GDM1 (cell line): ENCODE measurements at places on chromosomes 3 and 15.

- DNase-seq, result peak; percentile 11
Measured at GRCh38 chr3:194485881-194486539, 792 bp downstream of the ATP13A3 start.

DNA sequence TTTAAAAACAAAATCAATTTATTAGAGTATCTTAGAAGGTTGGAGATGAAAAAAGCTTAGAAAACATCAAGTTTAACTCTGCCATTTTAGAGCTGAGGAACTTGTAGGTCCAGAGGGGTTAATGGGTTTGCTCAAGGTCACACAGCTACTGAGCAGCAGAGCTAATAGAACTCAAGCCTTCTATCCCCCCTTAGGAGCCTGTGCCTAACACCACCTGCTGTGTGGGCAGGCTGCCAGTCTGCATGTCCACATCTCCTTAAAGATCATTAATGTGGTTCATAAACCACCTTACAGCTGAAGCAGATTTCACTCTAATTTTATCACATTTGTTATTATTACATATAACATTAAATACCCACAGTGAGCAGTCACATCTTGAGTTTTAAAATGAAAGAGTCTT is 14.1 kb upstream of the SLC35G2 start:
- no peak for DNase-seq

DNA sequence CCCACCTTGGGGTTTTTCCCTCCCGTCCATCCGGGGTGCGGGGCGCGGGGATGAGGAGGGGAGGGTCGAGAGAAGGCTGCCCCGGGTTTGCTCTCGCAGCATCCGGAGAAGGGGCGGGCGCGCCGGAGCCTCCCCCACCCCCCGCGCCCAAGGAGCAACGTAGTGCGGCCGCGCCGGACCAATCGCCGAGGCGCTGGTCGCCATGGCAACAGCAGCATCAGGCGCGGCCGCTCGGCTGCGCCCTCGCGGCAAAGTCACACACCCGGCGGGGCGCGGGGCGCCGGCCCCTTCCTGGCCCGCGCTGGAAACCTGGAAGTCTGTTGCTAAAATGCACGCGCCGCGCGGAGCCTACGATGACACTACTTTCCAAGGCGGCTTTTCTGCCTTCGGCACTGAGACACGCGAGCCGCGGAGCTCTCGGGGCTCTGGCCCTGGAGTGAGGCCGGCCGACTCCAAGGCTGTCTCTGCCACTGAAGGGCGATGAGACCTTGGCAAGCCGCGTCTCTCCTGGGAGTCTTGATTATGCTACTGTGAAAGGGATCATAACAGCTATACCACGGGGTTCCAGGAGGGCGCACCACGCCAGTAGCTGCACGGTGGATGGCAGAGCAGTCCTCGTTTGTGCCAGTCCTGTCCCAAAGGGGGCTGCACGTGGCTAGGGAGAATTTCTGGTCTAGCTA is at the start of gene IQSEC1:
Gene IQSEC1, minus strand, starts transcription at position 104 of the 680 bp plus-strand sequence. CDS start 415 bp downstream, outside the sequence.
- no peak for DNase-seq

GRCh38 chr15:70140543-70141375 is 43.0 kb upstream of the TLE3 start:
- DNase-seq, result peak; percentile 64

- no peak for DNase-seq
Measured at GRCh38 chr15:44588541-44588940, 51.6 kb downstream of the EIF3J start.

DNA sequence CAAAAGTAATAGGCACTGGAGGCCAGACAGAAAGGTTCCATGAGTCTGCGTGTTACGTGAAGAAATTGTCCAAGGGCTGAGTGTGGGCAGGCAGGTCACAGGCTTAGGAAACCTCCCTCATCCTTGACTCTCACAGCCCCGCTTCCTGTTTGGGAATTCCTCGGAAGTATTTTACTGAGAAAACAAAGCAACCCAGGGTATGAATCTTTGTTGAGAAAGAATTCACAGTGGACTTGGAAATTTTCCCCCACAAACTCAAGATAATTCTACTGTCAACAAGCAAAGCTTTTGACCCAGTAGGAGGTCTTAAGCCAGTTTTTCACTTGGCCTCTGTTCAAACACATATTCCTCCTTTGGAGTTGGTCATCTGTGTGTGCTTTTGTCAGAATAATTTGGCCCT is 377.1 kb upstream of the TPM1 start:
- DNase-seq, result no peak

- no peak for DNase-seq
Measured at GRCh38 chr15:80163217-80163616, 10.4 kb downstream of the FAH start.

- no peak for DNase-seq
Measured at GRCh38 chr3:58989955-58990354, 59.9 kb downstream of the CFAP20DC start.

- no peak for DNase-seq
Measured at GRCh38 chr3:10304905-10305304, 12.2 kb upstream of the GHRL start.
